ENCODE measurements at places on chromosomes 13 and 19. TPM values are rescaled to one million over a fixed set of nuclear protein-coding genes. Genes with fewer than 3 reads are reported as not detected.

The FAM83E gene
- total RNA-seq: 1.0 TPM

The KLF16 gene
- total RNA-seq: 3.9 TPM

The LCP1 gene
- 0.51 TPM for total RNA-seq

The ZNF208 gene
- 3.6 TPM for total RNA-seq

The CCDC194 gene
- total RNA-seq: not detected

The PROZ gene
- not detected for total RNA-seq

The EEF2 gene
- total RNA-seq: 2,646 TPM

The DPF1 gene
- 0.50 TPM for total RNA-seq

The RAB3A gene
- total RNA-seq: 2.0 TPM

The KCNK6 gene
- 3.0 TPM for total RNA-seq

The FKBP8 gene
- total RNA-seq: 289 TPM

The REEP6 gene
- 1.3 TPM for total RNA-seq

The MAB21L1 gene
- 0.77 TPM for total RNA-seq

The RFX1 gene
- total RNA-seq: 1.0 TPM

The GNG7 gene
- 0.83 TPM for total RNA-seq

The ARMC6 gene
- 25.7 TPM for total RNA-seq

The SH2D3A gene
- not detected for total RNA-seq

The SIGLEC5 gene
- total RNA-seq: not detected

The PLK5 gene
- total RNA-seq: not detected

The CEACAM7 gene
- total RNA-seq: not detected

The KIR2DL3 gene
- not detected for total RNA-seq

The ZNF724 gene
- total RNA-seq: 3.3 TPM

The CGB8 gene
- not detected for total RNA-seq

The ZNF471 gene
- 9.2 TPM for total RNA-seq

The TLE5 gene
- 173 TPM for total RNA-seq

The RDH8 gene
- total RNA-seq: not detected

The PCDH17 gene
- total RNA-seq: under 0.01 TPM

The ATXN8OS gene
- not detected for total RNA-seq

The CEACAM19 gene
- 3.1 TPM for total RNA-seq

The CFAP97D2 gene
- total RNA-seq: not detected

The CYSLTR2 gene
- not detected for total RNA-seq

The WBP4 gene
- 12.6 TPM for total RNA-seq

The OSCAR gene
- under 0.01 TPM for total RNA-seq

The KIR2DL4 gene
- total RNA-seq: not detected

The SIGLEC8 gene
- total RNA-seq: not detected

The FBN3 gene
- not detected for total RNA-seq

The FFAR1 gene
- total RNA-seq: not detected

The SERTM1 gene
- total RNA-seq: not detected

The HPN gene
- 0.51 TPM for total RNA-seq

The TDRD3 gene
- 18.8 TPM for total RNA-seq

The TEX26 gene
- total RNA-seq: 0.26 TPM

The KLHL1 gene
- total RNA-seq: not detected

The MCOLN1 gene
- 4.0 TPM for total RNA-seq

The UCHL3 gene
- total RNA-seq: 30.9 TPM

The SLITRK6 gene
- 14.6 TPM for total RNA-seq
